Kasumi-1 (cell line): ENCODE measurements at places on chromosomes 3 and 15.

DNA sequence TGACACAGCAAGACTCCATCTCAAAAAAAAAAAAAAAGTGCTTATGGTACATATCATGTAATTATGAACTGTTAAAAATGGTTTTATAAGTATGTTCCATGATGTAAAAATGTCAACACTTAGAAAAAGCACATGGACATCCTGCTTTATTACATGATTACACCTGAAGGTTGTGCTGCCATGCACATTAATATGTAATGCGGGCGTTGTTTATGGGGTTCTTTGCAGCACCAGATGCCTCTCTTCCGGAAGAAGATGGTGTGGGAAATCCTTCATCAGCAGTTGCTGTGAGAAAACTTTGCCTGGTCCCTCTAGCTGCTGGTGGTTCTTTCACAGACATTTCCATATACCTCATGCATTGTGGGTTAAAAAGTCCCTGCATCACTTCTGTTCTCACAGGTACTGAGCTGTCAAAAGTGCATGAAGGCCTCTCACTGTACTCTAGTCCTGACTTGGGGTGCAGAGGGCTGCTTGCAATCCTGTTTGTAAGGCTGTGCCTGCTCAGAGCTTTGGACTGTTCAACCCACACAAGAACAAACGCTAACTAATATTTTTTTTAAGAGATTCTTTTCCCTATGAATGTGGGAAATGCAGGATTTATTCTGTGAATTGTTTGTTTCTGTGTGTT is 43.6 kb downstream of the SENP2 start:
- no peak for DNase-seq

DNA sequence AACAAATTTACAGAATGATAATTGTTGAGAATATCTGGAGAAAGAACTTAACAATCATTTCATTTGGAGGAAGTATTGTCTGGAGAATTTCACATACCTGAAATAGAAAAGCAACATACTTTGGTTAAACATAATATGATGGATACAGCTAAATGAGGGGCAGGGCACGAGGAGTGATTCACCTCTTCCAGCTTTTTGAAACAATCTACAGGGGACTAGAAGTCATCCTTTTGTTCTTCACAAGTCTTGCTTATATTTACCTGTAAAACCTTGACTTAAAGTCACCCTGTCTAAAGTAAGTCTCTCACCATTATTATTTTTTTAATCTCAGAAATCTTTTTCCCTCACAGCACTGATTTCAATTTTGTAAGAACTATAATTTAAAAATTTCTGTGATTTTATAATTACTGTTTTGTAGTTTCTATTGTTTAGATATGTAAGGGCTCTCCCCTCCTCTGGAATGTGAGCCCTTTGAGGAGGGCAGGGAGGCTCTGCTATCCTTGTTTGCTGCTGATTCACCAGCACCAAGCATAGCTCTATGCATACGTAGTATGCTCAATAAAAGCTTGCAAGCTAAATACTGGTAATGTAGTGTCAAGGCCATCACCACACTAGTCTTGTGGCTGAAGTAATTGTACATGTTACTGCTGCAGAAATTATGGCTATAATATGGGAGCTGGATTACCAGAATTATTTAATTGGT is 193.9 kb upstream of the THRB start:
- no peak for DNase-seq

DNA sequence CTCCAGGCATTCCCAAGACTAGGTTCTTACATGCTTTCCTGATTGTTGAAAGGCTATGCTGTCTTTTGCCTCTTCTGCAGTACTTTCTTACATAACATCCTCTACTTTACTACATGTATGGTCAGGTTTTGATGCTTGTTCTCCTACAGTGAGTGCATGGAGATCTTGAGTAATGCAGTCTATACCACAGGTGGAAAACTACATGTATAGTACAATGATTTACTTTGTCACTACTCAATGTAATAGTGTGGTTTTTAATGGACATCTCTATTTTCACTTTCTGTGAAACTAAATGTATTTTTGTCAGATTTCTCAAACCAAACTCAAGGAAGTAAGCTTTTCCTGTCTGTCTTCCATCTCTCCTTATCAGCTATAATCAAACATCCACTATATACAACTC is 657.0 kb downstream of the TUSC7 start:
- DNase-seq = no peak

- peak; percentile 2 for DNase-seq
Observed at GRCh38 chr15:53586799-53587198, 172.7 kb downstream of the WDR72 start.

DNA sequence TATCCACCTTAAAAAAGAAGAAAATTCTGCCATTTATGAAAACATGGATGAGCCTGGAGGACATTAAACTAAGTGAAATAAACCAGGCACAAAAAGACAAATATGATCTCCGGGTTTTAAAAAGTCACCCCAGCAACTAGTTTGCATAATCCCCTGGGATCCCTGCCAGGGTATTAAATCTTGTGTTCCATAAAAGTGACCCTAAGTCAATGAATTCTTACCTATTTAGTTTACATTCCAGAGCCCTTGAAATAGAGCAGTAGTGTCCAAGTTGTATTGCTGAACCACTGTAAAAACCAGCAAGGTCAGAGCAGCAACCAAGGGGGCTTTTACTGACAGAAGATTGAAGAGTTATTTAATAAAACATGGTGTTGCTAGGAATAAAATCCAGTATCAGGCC is 716.8 kb upstream of the BCHE start:
- no peak for DNase-seq

- DNase-seq = peak; percentile 10
Observed at GRCh38 chr3:114499976-114500375, 206.1 kb downstream of the TIGIT start.

DNA sequence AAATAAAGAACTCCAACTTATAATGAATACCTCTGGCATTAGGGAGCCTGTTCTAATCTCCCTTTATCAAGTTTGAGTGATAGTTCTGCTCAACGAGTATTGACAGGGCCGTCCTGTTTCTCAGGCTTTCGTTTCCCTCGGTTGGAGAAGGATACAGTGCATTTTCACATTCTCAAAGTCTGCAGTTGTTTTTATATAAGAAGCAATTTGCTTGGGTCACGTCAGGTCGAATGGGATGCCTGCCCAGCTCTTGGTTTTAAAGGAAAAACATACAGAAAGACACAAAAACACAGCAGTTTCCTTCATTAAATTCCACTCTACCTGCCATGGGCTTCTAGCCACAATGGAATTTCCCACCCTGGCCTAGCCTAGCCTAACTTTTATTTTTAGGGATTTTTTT is 366.3 kb downstream of the TIGIT start:
- DNase-seq = no peak

DNA sequence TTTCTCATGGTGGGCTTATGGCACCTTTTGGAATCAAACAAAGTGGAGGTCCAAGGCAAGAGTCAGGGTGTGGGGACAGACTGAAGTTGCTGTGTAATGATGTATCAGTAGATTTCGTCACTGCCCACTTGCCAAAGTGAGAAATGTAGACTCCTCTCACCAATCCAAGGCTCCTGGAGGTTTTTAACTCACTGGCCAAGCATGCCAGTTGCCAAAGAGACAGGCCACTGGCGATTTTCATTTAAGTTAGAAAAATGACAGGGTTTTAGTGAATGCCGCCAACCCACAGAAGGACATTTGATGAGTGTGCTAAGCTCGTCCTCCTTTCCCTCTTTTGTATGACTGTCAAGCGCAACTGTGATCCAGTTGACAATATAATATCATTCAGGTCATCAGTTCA is 209.2 kb downstream of the FEZF2 start:
- DNase-seq = no peak

DNA sequence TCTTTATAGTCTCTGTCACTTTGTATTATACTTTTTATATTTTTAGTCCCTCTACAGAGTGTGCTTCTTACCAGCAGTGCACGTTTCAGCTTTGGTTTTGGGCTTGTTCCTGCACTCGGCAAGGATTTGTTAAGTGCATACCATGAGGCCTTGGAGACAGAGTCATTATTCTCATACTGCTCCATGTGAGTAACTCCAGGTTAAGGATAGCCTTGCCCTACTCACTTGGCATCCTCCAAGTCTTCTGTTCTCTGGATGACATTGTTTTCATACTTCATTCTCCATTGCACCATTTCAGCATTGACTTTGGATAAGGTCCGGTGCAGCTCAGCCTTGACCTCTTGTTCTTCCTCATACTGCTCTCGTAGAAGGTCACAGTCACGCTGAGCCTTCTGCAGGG is 96.4 kb downstream of the MYH15 start:
- no peak for DNase-seq

- DNase-seq = no peak
Observed at GRCh38 chr15:27272427-27272826, 301.4 kb downstream of the GABRG3 start.

DNA sequence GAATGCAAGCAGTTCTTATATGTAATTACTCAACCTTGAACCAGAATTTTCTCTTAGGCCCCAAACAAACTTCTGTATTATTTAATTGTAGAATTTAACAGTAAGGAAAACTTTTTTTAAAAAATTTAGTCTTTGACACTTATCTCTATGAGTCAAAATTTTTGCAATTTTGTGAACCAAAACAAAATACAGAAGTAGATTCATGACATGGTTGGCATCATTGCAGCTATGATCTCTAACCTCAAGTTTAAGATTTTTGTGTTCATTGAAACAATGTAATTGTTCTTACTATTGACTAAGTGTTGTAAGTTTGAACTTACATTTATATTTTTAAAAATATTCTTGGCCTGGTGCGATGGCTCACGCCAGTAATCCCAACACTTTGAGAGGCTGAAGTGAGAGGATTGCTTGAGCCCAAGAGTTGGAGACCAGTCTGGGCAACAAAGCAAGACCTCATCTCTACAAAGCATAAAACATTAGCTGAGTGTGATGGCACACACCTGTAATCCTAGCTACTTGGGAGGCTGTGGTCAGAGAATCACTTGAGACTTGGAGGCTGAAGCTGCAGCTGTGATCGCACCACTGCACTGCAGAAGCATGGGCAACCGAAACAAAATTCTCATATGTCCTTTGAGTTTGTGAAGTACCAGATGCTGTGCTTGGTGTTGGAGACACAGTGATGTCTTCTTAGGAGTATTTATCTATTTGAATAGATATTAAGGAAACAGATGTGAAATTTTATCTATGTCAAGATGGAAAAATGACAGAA is 39.7 kb downstream of the STT3B start:
- DNase-seq = no peak

DNA sequence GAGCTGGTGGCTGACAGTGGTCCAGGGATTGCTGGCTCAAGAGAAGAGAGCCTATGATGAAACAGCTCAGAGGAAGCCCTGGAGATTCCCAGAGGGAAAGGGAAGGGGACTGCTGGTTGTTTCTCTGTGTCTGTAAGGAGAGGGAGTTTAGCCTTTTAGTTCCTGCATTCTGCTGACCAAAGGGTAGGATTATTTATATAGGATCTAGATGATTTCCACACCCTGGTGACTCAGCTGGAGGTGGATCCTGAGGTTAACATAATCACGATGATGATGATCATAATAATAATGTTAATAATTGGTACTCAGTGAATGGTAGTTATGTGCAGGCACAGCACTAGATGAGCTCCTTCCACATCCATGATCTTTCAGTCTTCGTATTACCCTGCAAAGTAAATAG is 144.9 kb downstream of the EPHB1 start:
- DNase-seq = no peak
